ENCODE measurements at places on chromosomes 12 and 14.
A peak's percentile ranks its signal among the peaks of the same experiment; 100 is the strongest.

DNA sequence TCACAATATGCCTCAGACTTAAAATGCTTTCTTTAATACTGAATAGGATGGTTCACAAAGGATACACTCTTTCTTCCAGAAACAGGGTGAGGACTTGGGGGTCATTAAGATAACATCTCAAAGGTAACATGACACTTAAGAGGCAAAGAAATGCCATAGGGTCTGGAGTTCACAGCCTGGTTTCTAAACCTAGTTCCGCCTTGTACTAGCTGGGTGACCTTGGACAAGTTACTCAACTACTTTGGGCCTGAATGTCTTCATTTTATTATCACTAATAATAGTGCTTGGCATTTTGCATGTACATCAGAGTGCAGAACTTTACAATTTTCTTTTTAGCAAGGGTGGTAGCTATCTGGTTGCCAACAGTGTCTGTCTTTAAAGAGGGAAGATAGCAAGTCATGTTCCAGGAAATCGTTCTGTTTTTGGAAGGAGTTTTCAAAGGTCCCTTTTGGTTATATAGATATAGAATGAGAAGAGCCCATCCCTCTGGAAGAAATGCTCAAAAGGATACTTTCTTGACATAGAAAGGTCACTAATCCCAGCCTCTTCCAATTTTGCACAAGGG, 257.8 kb downstream of the NUAK1 start:
- no peak for DNase-seq

- no peak for DNase-seq
These were observed 3.0 kb upstream of the TMEM120B start for GRCh38 chr12:121709478-121709961.

DNA sequence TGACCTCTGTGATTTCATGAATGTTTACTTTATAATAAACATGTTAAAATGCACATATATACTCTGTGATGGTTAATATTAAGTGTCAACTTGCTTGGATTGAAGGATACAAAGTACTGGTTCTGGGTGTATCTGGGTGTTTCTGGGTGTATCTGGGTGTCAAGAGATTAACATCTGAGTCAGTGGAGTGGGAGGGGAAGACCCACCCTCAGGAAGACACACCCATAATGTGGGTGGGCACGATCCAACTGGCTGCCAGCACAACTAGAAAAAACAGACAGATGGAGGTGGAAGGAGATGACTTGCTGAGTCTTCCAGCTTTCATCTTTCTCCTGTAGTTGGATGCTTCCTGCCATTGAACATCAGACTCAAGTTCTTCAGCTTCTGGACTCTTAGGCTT, 11.9 kb downstream of the NUP37 start:
- no peak for DNase-seq

DNA sequence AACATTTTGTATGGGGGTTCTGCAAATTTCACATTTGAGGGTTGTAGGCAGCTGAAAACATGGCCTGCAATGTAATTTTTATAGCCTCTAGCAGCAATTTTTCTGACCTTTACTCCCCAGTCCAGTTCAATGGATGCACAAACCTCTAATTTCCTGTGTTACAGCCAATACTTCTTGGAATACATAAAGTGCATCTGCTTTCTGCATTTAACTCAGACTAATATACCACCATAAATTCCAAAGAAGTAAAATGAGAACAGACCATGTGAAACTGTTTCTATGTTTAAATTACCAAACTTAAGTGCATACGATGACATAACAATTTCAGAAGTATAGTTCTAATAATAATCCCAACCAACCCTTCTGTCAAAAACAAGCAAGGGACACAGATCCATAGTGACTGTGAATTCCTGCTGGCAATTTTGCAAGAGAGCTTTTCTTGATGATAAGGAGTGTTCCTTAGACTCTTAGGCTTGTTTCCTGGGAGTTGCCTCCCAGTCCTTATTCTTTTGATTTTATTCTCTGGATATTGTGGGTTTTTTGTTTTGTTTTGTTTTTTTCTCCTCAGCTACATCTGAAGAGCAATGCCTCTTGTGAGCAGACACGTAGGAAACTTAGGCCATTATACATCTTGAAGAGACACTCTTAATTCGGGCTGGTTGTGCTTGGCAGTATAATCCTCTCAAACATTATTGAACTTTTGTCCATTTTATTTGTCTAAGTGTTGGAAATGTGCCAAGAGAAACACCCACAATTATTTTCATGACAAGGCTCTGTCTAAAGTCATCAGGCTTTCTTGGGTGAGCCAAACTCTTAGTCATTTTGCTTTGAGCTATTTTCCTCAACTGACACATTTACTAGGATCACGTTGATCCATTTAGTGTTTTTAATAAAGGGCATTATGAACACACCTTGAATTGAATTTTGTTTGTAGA, 51.3 kb upstream of the RERGL start:
- DNase-seq: peak; percentile 24

DNA sequence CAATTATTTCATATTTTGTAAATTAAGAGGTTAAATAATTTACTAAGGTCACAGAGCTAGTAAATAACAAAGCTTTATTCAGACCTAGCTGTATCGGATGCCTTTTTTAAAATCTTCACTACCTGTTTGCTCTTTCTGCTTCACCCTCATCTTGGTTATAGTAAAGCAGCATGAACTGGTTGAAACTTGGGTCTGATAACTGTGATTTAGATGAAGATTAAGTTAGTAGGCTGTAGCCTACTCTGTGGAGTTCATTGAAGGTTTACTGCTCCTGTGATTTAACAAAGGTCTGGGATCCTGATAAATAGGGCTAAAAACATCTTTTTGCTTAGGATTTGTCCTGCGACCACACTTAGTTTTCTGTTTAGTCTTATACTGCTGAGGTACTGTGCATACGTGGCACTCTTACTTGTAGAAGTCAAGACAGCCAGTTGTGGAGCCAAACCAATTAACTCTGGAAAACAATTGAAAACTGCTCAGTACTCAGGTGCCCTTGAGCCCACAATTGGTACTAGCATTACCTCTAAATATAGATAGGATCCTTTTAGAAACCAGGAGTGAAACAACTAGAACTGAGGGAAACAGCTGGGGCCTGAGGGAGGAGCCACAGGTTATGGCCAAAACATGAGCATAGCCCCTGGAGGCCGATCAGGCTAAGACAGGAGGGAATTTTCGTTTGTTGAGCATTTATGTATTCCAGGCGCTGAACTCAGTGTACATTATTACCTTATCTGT, 2.3 kb downstream of the SPATS2 start:
- no peak for DNase-seq

Data from RWPE1 (cell line).